ENCODE measurements at places on chromosomes 6 and 20.

GRCh38 chr6:121344539-121344938, 10.3 kb upstream of the TBC1D32 start:
- DNase-seq = no peak

- DNase-seq = no peak
Observed at GRCh38 chr6:169994739-169995138, 243.3 kb downstream of the ERMARD start.

DNA sequence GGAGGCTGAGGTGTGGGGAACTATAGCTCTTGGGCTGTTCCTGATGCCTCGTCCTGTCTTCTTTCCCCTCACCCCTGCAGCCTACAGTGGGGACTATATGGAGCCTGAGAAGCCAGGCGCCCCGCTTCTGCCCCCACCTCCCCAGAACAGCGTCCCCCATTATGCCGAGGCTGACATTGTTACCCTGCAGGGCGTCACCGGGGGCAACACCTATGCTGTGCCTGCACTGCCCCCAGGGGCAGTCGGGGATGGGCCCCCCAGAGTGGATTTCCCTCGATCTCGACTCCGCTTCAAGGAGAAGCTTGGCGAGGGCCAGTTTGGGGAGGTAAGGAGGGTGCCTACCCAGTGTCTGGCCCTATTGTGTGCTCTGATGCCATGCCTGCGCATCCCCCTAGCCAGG, 11.5 kb upstream of the GTF2H4 start:
- DNase-seq = peak; percentile 22

- DNase-seq = no peak
Observed at GRCh38 chr6:142500250-142500786, 198.5 kb downstream of the ADGRG6 start.

DNA sequence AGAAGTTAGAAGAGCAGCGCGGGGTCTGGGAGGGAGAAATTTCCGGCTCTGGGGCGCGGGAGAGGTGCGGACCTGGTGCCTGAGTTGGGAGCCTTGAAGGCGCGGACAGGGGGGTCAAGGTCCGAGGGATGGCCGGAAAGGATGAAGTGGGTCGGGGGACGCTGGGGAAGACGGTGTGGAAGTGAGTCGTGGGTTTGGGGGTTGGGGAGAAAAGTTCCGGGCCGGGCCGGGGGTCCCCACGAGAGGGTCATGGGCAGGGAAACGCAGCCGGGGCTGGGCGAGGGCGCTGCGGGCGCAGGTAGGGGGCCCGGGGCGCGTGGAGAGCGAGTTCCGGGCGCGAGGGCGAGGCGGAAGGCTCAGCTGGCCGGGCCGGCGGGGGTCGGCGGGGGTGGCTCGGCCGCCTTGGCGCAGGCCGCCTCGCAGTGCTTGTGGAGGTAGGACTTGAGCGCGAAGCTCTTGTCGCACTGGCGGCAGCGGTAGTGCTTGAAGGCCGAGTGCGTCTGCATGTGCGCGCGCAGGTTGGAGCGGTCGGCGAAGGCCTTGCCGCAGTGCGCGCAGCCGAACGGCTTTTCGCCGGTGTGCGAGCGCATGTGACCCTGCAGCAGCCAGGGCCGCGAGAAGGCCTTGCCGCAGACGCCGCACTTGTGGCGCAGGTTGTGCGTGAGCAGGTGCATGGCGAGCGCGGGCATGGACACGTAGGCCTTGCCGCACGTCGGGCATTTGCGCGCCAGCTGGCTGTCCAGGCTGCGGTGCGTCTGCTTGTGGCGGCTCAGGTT, 10.5 kb upstream of the SRXN1 start:
- DNase-seq = no peak

DNA sequence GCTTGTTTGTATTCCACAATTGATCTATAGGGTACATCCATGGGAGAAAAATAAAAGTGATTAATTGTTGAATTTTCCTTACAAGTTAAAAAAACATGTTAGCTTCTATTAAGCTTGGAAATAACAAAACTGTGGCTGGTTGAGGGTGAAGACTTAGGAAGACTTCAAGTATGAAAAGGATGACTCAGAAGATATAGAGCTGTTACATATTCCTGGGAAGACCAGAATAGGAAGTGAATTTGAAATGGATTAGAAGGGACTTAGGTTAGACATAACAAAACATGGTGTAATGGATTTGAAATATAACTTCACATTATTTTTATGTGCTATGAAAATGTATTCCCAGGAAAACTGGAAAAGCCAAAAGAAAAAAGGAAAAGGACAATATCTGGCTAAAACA, 732.2 kb downstream of the HDGFL1 start:
- no peak for DNase-seq
